Ascending aorta (tissue), 2 donors: ENCODE measurements at places on chromosomes 3 and 15.
A peak's percentile ranks its signal among the peaks of the same experiment; 100 is the strongest.

GRCh38 chr3:39013289-39013688, 38.5 kb downstream of the SCN11A start:
- no peak for DNase-seq

GRCh38 chr3:11661827-11662226, 18.1 kb upstream of the VGLL4 start:
- DNase-seq = no peak

DNA sequence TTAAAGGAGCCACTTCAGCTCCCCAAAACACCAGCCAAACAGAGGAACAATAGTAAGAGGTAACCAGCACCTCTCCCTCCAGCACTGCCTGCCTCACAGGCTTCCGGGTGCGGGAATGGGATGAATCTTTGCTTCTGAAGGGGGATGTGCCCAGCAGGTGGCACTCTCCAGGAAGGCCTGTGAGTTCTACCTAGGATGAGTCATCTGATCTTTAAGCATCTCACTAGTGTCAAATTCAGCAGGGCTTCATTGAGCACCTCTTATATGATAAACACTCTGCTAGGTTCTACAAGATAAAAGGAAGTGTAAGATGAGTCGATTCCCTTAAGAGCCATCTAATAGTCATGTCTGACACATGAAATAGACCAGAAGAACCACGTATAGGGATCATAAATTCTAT, 237.4 kb upstream of the UMPS start:
- no peak for DNase-seq

DNA sequence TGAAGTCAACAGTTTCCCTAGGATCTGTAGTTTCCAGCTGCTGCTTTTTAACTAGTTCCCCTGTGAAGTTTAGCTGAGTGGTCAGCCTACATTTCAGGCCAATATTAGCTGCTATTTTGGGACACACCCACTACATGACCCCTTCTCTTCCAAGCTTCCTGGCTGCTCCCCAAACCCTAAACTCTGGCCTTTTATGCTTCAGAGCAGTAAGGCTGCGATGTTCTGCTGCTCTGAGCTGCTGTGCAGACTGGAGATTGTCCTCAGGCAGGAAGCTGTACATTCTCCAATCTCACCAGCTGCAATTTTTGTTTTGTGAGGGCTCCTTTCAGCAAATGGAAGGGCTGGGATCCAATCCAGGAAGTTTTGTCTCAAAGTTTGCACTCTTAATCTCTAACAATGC, 48.0 kb upstream of the WDR72 start:
- DNase-seq = no peak

- DNase-seq = no peak
Measured at GRCh38 chr3:100076731-100077529, 37.4 kb downstream of the FILIP1L start.

- no peak for DNase-seq
Measured at GRCh38 chr3:140906785-140907184, 34.9 kb upstream of the SLC25A36 start.

DNA sequence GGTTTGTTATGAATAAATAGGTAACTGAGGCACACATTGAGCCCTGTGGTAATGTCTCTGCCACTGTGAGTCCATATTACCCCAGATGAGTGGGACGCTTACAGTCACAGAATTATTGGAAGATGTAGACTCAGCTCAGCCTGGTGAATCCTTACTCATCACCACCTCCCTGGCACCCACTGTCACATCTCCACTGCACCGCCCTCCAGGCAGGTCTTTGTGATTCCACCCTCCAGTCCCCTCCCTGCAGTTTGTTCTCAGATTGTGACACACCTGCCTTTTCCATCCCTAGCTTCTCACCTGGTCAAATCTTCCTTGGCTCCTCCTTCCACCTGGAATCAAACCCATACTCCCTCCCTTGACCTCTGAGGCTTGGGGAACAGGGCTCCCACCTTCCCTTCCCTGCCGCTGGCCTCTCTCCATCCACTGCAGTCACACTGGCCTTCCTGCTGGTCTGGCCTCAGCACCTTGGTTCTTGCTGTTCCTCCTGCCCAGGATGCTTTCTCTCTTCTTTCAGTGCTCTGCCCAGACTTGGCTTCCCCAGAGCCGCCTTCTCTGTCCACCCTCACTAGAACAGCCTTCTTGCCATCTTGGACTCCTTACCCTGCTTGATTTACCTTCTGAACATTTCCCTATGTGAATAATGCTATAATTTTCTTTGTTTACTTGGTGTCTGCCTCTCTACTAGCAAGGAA, 9.4 kb downstream of the SLC6A20 start:
- no peak for DNase-seq

DNA sequence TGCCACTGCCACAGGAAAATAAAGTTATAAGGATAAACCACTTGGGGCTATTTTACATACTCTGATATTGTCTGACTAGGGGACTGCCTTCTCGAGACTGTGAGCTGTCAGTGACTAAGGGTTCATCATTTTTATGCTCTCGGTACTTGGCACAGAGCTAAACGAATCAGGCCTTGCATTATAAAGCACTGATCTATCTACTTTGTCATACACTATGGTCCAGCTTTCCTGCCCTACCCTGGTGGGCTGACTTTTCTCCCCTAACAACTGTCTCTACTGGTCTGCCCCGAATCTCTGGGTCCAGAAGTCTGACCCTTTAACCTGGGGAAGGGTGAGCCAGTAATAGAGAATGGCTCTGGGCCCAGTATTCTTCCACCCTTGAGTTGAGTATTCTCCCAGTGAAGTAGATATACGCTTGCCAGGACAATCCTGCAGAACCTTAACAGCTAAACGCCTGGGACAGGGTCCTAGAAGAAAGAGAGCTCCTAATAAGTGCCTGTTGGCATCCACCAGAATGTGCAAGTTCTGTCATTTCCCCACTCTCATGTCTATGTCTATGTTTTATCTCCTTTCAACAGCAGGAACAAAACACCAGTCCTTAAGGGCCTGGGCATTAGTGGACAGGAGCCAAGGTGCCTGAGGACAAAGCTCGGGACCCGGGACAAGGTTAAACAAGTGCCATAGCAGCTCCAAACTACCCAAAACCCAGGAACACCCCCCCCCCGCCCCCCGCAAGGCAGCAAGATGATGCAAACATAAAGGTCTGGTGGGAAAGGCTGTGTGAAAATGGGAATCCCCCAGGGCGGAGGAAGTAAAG, 1.2 kb downstream of the LARP6 start:
- DNase-seq = no peak

GRCh38 chr3:46667061-46667621, 26.3 kb downstream of the ALS2CL start:
- peak; percentile 6 for DNase-seq

- no peak for DNase-seq
Measured at GRCh38 chr15:51904421-51904820, 67.2 kb downstream of the LEO1 start.

GRCh38 chr15:94290730-94291129, 59.4 kb downstream of the MCTP2 start:
- DNase-seq = no peak

DNA sequence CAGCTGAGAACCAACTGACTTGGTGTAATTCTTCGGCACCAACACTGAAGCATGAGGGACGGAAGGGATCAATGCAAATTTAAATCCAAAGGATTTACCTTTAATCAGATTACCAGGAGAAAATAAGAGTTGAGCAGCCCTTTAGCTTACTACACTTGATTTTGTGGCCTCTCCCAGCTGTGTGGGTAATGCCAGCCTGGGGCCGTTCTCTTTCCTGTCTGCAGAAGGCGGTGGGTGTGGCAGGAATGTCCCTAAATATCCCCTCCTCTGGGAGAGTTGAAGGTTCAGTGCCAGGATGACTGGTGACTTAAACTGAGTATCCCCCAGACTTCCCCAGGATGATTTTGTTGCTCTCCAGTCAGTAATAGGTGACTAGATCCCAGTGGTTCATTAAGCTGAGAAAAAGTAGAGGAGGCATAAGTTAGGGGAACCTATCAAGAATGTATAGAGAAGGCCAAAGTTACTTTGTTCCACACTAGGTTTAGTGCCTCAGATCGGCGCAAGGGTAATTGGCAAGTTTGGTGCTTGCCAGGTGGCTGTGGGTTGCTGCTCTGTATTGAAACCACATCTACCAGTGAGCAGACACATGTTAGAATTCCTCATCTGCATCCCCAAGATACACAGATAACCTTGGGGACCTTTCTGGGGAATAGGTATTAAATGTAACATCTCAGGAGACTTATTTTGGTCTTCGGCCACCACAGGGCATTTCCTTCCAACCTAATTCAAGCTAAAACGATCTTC, 23.1 kb downstream of the MAPKBP1 start:
- no peak for DNase-seq

GRCh38 chr3:143597774-143598652, 250.3 kb downstream of the SLC9A9 start:
- no peak for DNase-seq

DNA sequence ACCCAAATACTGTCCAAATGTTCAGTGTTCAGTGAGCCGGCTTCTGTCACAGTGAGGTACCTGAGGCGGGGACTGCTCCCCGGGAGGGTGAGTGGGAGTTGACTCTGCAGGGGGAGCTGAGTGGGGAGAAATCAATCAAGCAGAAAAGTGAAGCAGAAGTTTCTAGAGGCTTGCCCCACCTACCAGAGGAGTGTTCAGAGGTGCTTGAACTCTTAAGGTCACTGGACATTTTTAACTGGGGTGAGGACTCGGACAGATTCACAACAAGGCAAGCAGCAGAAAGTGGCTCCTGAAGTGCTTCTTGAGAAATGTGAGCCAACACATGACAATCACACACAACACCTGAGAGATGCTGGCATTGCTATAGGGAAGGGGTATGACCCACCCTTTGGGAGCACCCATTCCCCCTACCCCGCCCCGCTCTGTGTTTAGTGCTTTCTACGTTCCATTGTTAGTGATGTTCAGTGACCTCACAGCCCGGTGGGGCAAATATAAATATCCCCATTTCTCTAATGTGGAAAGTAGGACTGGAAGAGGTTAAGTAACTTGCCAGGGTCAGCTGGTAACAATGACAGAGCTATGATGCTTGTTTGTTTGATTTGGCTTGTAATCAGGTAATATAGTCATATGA, 48.6 kb upstream of the AKAP13 start:
- no peak for DNase-seq

GRCh38 chr3:109803274-109803673, 465.9 kb upstream of the DPPA4 start:
- DNase-seq = no peak

- no peak for DNase-seq
Measured at GRCh38 chr3:51386852-51387229, 1.8 kb downstream of the MANF start.

- DNase-seq = no peak
Measured at GRCh38 chr3:160200353-160200752, 24.9 kb upstream of the C3orf80 start.

- DNase-seq = no peak
Measured at GRCh38 chr15:78212546-78213424, 21.6 kb downstream of the ACSBG1 start.

DNA sequence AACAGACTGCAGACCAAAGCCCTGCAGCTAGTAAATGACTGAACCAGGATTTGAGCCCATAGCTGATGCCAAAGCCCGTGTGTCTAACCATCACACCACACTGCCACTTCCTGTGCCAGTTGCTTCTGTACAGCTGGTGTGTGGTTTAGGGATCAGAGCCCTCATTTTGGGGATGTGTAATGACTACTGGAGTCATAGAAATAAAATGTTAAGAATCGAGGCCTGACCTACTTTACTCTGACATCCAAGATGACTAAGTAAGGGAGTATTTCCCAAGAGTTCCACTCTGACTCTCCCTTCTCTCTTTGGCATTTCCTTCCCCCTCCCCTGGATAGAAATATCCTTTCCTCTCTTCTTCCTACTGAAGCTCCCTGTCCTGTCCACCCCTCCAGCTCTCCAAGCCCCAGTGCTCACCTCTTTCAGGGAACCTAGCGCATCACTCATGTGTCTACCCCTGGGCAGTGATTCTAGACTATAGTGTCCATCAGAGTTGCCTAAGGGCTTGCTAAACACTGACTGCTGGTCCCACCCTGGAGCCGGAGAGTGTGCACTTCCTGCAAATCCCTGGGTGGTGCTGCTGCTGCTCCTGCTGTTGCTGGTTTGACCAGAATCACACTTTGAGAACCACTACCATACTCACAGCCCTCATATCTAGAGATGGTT, 53.8 kb downstream of the MGLL start:
- peak; percentile 80 for DNase-seq

DNA sequence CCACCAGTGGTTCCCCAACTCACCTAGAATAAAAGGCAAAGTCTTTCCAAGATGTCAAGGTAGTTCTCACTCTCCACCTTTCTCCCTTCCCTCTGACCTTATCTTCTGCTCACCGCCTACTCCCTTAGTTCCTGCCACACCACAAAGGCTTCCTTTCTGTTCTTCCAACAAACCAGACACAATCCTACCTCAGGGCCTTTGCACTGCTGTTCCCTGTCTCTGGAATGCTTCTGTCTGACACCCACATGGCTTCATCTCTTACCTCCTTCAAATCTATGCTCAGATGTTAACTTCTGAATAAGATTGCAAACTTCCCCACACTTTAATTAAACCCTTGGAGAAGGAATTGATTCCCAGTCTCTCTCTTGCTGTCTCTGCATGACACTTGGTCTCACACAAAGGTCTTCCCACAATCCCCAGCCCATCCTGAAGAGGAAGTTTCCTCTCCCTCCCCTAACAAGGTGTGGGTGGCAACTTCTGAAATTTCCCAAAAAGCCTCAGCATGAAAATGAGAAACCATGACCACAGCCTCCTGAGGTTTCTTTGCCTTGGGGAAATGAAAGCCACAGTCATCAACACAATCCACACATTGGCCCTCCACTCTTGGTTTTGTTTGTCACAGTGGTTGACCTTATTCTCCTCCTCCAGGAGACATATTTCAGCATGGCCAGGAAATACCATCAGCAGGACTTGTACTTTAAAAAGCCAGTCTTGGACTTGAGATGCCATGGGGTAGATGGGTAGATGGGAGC, 3.0 kb upstream of the RYK start:
- no peak for DNase-seq

DNA sequence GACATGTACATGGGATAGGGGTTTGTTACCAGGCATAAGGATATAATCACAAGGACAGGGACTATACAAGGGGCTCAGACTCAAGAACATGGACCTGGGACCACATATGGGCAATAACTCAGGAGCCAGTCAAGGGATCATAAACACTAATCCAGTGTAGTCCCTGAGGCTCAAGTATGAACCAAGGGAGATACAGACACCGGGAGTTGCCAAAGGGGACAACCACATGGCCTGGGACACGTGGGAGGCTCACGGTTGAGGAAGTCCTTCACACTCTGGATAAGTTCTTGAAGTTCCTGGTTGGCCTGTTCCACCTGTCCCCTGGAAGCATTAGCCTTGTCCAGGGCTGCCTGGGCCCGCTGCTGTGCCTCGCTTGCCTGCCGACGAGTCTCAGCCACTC, 1.8 kb upstream of the USP19 start:
- no peak for DNase-seq

GRCh38 chr15:92725171-92725570, 69.6 kb upstream of the FAM174B start:
- no peak for DNase-seq

GRCh38 chr15:82960766-82961165, 8.2 kb upstream of the HOMER2 start:
- DNase-seq = no peak
